Stomach (tissue), 19 donors: ENCODE measurements at places on chromosomes 1 and 21.

DNA sequence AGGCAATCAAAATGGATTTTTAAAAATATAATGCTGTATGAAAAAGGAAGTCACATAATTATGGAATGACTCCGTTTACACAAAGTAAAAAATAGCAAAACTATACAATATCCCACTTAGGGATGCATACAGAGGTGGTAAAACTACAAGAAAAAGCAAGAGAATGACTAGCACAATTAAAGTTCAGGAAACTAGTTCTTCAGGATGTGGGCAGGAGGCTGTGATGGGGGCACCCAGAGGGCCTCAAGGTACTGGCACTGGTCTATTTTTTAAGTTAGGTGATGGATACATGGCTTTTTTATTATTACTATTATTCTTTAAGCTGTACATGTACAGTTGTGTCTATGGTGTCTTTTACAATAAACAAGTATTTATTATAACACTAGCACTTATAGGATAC is 1.4 kb upstream of the ZC3H12A start:
- no peak for DNase-seq

GRCh38 chr21:44888581-44889550 is 15.4 kb upstream of the PTTG1IP start:
- DNase-seq, result no peak

GRCh38 chr1:15714406-15715136 is 21.5 kb upstream of the SLC25A34 start:
- no peak for DNase-seq

GRCh38 chr1:232793944-232794343 is 11.3 kb upstream of the MAP10 start:
- no peak for DNase-seq

DNA sequence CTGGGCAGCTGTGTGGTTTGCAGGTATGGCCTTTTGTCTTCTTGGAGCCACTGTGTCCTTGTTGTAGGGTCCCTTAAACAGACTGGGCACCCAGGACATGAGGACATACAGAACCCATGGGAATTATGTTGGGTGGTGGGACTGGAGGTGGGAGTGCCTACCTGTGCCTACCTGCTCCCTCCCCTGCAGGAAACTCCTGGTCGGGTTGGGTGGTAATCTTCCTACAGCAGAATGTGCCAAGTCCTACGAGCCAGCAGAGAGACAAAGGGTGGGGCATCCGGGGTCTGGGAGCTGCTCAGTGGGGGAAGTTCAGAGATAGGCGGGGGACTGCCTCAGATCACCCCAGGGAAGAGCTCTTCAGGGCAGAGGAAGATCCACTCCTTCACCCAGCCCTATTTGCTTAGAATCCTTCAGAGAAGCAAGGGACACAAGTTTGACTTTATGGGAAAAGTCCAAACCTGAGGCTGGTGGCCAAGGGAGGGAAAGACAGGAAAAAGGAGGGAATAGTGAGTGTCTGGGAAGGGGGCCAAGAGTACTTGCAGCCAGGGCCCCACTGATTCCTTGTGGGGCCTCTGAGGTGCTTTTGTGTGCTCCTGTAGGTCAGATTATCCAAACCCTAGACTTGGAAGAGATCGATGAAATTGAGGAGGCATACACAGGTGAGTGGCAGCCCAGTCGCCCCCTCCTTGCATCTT is 58.3 kb downstream of the KIF21B start:
- no peak for DNase-seq
